ENCODE measurements at places on chromosomes 5 and 9.

DNA sequence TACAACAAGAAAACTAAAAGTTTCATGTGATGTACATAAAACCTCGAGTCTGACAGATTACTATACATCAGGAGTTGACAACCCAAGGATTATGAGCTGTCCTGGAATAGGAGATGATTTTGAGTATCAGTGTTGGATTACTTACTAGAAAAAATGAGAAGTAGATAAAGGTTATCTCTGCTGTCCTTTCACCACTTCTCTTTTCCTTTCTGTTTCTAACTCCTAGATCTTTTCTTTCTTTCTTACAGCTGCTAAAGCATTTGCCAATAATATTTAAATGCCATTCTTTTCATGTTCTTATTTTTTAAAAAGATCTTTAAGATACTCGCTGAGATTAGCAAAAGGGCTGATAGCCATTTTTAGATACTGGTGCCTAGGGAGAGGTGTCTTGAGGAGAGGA, 14.8 kb downstream of the RBM27 start:
- no peak for DNase-seq

- no peak for DNase-seq
Observed at GRCh38 chr5:125536095-125536494, 789.7 kb upstream of the ZNF608 start.

DNA sequence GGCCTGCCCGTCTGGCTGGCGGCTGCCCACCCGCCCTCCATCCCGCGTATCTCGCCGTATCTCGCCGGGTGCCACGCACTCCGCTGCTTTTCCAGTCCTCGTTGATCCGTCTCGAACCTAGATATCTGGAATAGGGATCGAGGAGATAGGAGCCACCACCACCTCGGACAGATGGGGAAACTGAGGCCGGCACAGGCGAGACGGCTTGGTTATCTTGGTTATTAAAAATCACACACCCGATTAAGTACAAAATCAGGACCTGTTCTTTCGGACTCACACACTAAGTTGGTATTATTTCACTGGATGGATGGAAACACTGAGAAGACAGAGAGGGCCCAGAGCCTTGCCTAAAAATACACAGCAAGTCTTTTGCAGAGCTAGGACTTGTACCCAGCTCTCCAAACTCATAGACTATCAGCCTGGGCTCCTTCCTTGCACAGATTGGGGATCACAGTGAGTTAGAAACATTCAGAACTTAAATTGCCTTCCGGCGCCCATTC, 678 bp downstream of the SLC26A2 start:
- no peak for DNase-seq

GRCh38 chr5:160169326-160169725, 50.1 kb upstream of the PWWP2A start:
- DNase-seq: no peak

DNA sequence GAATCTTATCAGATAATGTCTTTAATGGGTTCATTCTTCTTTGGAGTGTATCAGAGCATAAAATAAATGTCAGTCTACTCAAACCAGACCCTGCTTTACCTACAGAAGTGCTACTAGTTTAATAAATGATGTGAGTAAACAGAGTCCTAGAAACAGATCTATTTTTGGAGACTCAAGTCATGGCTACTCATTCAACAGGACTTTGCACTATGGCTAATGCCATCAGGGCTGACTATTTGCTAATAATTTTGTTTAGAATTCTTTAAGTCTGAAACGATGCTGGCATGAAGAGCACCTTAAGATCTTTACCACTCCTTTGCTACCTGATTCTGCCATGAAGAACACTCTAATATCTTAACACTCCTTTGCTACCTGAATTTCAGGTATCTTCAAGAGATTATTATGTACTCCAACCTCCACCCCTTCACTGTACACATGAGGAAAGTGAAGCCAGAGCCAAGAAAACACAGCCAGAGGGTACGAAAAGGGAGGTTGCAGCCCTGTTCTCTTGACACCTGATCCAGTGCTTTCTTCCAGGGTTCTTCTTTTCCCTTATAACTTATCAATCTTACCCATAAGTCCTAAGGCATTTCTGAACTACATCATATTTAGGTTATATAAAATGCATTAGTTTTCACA, 62.4 kb downstream of the ZNF608 start:
- DNase-seq: no peak

- DNase-seq: peak; percentile 52
Observed at GRCh38 chr5:57302164-57302563, 128.3 kb downstream of the GPBP1 start.

DNA sequence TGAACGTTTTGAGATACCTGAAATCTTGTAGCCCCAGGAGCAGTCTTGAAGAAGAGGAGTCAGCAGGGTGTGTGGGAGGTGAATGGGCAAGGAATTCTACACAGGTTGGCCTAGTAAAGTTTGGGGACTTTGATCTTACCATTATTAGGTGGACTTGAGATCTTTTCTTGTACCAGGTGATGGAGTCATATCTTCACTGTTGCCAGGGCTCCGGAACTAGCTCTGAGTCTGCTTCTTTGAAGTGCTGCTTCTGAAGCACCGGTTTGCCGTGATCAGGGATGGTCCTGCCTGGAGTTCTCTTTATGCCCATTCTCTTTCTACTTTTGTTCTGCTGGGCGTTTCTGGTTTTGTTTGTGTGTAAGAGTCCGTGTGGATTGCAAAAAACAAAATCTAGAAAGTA, 27.4 kb downstream of the RCL1 start:
- no peak for DNase-seq

- DNase-seq: no peak
Observed at GRCh38 chr5:150120617-150121447, 34.5 kb upstream of the CSF1R start.

DNA sequence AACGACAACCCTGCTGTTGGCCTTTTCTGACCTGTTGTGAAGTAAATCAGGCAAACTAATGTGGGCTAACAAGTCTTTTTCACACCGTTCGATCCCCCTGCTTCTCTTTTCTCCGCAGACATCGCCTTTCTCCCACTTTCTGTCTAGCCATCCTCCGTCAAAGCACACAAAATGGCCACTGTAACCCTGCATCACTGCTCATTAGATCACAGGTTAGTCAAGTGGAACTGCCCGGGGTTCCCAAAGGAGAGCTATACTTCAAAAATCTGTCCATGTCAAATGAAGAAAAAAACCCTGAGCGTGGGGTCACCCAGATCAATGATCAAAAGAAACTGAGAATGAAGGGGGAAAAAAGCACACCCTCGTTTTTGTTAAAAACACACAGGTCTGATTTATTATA, 212.1 kb downstream of the ARL15 start:
- DNase-seq: no peak

GRCh38 chr5:181189962-181190710, 14.9 kb downstream of the TRIM7 start:
- peak; percentile 54 for DNase-seq

GRCh38 chr5:78964889-78965288, 20.2 kb downstream of the ARSB start:
- no peak for DNase-seq

GRCh38 chr9:93048566-93049448, 9.7 kb upstream of the SUSD3 start:
- DNase-seq: no peak

GRCh38 chr9:108333530-108333983, 522.2 kb downstream of the ACTL7B start:
- no peak for DNase-seq

Data from stimulated activated CD4-positive, alpha-beta T cell treated with anti-CD3 and anti-CD28 coated beads, Interleukin-2, amount 100 ng/mL, for 24 hours (primary cell).